Anterior cingulate cortex (tissue), 58 donors: ENCODE measurements at places on chromosomes 2 and 18.

DNA sequence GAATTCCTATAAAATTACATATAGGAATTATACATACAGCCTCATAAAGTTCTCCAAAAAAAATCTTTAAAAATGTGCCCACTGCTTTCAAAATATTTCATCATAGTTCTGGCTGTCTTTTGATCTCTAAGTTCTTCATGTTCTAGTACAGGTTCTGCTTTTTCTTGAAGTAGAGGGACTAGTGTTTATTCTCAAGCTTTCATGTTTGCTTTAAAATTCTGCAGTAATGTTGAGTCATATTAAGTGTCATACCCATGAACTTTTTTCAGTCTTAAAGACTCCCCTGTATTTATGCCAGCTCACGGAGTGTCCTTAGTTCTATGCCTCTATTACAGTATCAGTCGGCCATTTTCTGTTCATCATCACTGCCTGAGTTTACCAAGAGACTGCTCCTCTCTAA is 54.8 kb upstream of the CCDC141 start:
- no peak for DNase-seq

DNA sequence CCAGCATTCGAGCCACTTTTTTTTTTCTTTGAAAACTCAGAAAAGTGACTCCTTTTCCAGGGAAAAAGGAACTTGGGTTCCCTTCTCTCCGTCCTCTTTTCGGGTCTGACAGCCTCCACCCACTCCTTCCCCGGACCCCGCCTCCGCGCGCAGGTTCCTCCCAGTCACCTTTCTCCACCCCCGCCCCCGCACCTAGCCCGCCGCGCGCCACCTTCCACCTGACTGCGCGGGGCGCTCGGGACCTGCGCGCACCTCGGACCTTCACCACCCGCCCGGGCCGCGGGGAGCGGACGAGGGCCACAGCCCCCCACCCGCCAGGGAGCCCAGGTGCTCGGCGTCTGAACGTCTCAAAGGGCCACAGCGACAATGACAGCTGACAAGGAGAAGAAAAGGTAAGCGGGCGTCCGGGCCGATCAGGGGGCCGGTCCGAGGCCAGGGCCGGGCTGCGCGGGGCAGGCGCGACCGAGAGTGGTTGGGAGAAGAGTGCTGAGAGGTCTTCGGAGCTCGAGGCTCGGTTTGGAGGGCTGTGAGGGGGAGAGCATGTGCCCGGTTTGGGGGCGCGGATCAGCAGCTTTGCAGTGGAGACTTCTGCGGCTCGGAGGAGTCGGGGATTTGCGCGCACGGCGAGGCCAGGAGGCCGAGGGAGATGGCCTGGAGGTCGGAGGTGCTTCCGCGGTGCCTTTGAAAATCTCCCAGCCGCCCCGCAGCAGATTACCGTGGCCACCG is 502 bp downstream of the EPAS1 start:
- peak; percentile 16 for DNase-seq

GRCh38 chr18:44673256-44673880 is 7.3 kb upstream of the SETBP1 start:
- no peak for DNase-seq

- DNase-seq = no peak
These were observed 234.4 kb downstream of the SOCS6 start for GRCh38 chr18:70523035-70523791.

- no peak for DNase-seq
These were observed 3.1 kb upstream of the GPR17 start for GRCh38 chr2:127642706-127643438.

- no peak for DNase-seq
These were observed 106.3 kb downstream of the EPHA4 start for GRCh38 chr2:221465776-221466175.

DNA sequence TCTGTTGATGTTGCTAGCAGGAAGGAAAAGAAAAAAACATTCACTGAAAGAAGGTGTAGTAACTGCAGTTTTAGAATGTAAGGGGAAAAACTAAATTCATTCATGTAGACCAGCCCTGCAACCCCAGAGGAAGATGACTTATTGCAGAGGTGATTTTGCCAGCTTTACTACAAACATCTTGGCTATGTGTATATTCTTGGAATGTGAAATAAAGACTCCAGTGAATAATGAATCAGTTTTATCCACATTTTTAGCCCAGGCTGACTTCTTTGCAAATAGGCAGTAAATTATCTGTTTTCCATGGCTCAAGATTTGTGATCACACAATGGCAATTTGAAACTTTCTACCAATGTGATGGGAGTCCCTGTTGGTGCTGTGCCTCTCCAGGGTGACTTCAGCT is 206.1 kb upstream of the SETBP1 start:
- no peak for DNase-seq

GRCh38 chr2:129744649-129745048 is 234.8 kb upstream of the RAB6C start:
- no peak for DNase-seq

DNA sequence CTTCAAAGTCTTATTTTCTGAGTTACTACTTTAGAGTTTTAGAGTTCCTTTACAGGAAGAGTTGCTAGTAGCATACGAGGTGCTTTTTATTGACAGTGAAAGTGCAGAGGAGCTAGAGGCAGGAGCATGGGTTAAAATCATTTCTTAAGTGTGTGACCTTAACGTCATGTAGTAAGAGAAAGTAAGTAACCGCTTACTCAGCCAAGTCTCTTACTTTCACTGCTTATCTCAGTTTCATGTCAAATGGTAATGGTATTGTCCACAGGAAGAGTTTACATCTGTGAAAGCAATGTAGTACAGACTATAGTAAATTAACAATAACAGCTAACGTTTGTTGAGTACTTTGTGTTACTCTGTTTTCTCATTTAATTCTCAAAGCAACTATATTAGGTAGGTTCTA is 12.6 kb downstream of the NDUFAF7 start:
- no peak for DNase-seq

DNA sequence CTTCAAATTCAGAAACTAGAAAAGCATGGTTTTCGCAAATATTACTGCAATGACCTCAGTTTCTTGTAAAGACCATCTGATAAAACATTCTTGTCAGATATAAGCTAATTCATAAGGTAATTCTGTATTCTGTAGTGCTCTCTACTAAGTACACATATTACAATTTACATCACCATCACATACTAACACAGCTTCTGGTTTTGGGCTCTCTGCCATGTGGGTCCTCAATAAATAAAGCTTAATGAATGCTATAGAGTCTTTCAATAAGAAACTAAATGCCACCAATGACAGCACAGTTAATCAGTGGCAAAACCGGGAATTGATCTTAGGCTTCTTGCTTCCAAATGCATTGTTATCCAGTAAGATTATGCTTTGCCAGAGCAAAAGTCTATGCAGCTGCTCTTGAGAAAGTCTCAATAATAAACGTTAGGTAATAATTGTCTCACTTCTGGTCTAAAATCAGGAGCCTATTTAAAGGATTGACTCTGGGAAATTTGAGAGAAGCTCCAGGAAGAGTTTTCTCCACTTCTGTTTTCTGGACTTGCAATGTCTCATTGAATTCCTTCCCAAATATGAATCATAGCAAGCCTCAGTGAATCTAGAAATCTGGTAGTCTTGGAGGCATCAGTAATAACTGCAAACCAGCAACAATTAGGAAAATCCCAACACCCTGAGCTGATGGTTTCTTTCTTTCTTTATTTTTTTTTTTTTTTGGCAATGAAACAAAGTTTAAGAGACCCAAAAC is 67.9 kb upstream of the RAPGEF4 start:
- DNase-seq = no peak

DNA sequence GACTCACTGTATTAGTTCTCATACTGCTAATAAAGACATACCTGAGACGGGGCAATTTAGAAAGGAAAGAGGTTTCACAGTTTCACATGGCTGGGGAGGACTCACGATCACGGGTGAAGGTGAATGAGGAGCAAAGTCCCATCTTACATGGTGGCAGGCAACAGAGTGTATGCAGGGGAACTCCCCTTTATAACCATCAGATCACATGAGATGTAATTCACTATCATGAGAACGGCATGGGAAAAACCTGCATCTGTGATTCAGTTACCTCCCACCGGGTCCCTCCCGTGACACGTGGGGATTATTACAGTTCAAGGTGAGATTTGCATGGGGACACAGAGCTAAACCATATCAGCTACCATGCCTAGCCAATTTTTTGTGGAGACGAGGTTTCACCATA is 168.2 kb downstream of the NEDD4L start:
- DNase-seq = no peak

DNA sequence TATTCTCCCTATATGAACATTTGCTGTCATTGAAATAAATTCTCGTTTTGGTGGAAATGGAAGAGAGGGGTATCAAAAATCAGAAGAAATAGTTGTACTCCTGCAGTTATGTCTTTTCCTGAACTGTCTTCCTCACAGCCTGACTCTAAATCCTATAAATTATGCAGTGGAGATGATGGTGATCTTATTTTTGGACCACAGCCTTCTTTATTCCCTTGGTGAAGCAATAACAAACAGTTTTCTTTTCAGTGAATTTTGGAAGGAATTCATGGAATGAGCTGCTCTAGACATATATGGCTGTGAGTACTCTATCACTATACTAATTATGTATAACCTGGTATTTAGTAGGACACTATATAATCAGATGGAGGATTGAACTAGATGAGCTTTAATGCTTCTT is 1.7 kb upstream of the SLC25A12 start:
- DNase-seq = no peak

- no peak for DNase-seq
These were observed 464.9 kb downstream of the CDH2 start for GRCh38 chr18:27712066-27712465.

DNA sequence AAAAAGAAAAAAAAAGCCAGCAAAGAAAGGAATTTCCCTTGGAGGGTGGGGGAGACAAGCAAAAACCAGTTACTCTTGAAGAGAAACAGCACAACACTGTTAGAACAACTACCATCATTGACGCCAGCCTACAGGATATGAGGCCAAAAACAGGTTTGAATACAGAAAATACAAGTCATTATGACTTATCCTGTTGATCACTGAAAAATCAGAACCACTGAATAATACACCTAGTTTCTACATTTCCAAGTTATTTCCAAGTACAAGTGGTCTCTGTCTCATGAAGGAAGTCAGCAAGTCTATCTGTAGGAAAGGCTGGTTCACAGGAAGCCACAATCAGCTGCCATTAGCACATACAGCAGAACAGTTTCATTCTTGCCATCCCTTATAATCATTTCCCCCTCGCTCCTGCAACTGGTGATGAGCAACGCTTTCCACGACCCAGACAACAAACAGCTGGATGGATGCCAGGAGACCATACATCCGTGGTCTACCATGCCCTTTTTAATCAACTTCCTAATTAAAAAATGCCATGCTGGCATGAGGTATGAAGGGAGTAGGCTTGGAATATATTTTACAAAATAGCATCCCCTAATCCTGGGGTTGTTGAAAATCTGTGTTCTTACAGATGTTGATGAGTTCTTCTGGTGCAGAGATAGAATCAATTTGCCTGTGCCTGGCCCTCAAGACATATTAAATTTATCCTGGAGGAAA is 10.4 kb downstream of the MYT1L start:
- DNase-seq = no peak

DNA sequence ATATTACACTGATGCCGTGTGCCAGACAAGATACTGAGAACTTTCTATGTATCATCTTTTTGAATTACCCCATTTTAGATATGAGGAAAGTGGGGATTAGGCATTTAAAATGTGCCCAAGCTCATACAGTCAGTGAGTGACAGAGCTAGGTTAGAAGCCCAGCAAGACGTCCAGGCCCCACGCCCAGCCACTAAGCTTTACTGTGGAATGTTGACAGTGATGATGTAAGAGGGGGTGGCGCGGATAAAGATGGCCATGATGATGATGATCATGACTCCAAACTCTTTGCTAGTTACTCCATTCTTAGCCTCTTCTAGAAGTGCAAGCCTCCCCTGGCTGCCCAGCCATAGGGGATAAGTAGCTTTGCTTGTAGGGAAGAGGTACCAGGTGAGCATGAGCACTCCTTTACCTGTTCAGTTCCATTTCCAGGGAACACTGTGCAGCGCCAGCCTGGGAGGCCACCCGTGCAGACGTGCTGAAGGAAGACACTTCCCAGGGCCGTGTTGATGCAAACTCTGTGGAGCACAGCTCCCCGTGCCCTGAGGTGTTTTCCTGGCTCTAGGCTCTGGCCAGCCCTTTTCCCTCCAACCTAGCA is 65.5 kb downstream of the BCL2L11 start:
- DNase-seq = no peak

GRCh38 chr18:60100778-60101177 is 201.0 kb downstream of the PMAIP1 start:
- DNase-seq = no peak

DNA sequence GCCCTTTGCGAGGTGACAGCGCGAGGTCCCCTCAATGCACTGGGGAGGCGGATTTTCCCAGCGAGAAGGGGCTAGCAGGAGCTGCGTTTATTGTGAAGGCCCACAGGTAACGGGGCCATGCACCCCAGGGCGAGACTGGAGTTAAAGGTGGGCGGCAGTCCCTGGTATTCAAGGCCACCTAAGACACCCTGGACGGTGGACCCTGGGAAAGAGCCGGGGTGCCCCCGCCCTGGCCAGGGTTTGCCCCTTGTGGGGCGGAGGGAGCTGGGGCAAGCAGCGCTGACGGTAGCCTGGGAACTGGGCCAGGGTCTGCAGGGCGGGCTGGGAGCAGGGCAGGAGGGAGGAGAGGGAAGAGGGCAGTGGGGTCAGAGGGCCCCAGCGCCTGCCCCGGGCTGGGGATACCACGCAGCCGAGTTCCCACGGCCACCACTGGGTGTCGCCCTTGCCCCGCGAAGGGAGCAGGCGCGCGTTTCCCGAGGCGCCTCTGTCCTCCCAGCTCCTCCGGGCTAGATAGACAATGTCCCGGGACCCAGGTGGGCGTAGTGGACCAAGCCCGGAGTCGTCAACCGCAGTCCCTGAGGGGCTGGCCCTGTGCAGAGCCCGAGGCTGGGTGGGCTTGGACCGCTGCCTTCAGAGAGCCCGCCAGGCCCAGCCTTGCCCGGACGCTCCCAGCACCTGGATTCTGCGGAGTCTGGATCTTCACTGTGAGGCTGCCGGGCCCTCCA is 80.2 kb downstream of the SMAD4 start:
- DNase-seq = peak; percentile 21

DNA sequence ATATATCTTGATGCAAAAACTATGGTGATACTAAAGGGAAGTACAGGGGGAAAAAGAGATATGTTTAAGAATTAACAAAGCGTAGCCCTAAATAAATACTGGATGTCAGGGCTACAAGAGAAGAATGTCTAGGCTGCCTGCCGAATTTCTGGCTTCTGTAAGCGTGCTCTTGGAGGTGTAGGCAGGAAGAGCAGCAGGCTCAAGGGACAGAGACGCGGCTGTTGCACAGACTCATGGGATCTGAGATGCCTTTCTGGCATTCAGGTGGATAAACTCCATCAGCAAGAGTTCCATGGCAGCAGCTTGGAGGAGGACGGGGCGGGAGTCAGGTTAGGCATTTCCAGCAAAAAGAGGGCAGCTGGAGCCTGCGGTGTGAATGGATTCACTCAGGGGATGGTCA is 123.2 kb upstream of the TWIST2 start:
- no peak for DNase-seq

- no peak for DNase-seq
These were observed 461.0 kb upstream of the CDH2 start for GRCh38 chr18:28637897-28638296.

DNA sequence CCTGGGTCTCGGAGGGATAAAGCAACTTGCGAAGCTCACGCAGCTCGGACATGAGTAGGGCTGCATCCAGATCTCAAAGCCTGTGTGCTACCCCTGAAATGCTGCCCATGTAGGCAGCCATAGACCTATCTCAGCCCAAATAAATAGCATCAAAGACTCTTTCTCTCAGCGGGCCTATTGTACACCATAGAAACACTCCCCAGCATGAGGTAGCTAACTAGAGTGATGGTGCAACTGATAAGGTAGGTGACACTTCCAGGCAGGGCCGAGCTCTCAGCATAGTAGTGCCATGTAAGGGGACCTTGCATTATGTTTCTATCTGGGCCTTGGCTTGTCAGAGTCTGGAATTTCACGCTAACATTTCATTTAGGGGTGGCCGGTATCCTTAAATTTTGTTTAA is 52.4 kb downstream of the RABL2A start:
- no peak for DNase-seq

GRCh38 chr2:32926708-32927084 is 20.1 kb upstream of the LTBP1 start:
- no peak for DNase-seq
